Renal cortical epithelial cell (primary cell): ENCODE measurements at places on chromosomes 6 and 20. TPM values are rescaled to one million over a fixed set of nuclear protein-coding genes. Genes with fewer than 3 reads are reported as not detected.

The SMLR1 gene
- total RNA-seq: not detected in 2 replicates

The SPATA25 gene
- total RNA-seq: 0.85 and 1.0 TPM in 2 replicates

The ZMYND8 gene
- total RNA-seq: 11.8 and 21.9 TPM in 2 replicates

The SIRPA gene
- 27.8 and 56.9 TPM in 2 replicates for total RNA-seq

The SYCP2 gene
- 2.4 and 6.1 TPM in 2 replicates for total RNA-seq

The SLPI gene
- 58.2 and 256 TPM in 2 replicates for total RNA-seq

The ADTRP gene
- total RNA-seq: 1.4 and 7.1 TPM in 2 replicates

The FUT9 gene
- under 0.01 and 0.20 TPM in 2 replicates for total RNA-seq

The ARHGAP40 gene
- total RNA-seq: 9.2 and 9.5 TPM in 2 replicates

The GJA10 gene
- total RNA-seq: not detected in 2 replicates

The TCP11 gene
- total RNA-seq: 0.60 and 0.87 TPM in 2 replicates

The TNFAIP3 gene
- 35.2 and 53.7 TPM in 2 replicates for total RNA-seq

The HBS1L gene
- total RNA-seq: 115 and 154 TPM in 2 replicates
